ENCODE measurements at places on chromosomes 1 and 21. TPM values are rescaled to one million over a fixed set of nuclear protein-coding genes. Genes with fewer than 3 reads are reported as not detected.

DNA sequence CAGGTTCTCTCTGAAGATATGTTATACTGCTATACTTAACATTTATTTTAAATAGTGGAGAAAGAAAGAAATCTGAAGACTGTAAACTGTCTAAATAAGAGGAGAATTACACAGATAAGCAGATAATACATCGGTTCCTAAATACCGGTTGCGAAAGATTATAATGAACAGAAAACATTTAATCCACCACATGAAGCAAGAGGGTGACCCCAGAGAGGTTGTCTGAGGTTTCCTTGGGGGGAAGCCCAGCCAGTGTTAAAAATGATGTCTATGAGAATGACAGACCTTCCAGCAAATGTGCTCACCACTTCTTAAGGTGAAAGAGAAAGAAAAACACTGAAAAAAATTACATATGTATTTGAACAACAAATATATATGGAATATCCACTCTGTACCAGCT, 356.4 kb upstream of the KAZN start:
- H3K36me3 ChIP-seq = no peaks in the 10 kb centered on the region
- no peak for DNase-seq
- no peak overlapping the region for H3K4me3 ChIP-seq
- no peak overlapping the region for H3K27ac ChIP-seq

GRCh38 chr1:17200246-17200645, 4.7 kb upstream of the PADI1 start:
- H3K27ac ChIP-seq = no peak overlapping the region
- peaks cover 17% of the 10 kb centered on the region for H3K4me1 ChIP-seq
- H3K36me3 ChIP-seq = no peaks in the 10 kb centered on the region
- H3K27me3 ChIP-seq = no peaks in the 10 kb centered on the region
- H3K4me3 ChIP-seq = no peak overlapping the region

GRCh38 chr1:202131956-202132821, 9.5 kb downstream of the GPR37L1 start:
- peak overlapping the region; percentile 29 for H3K27ac ChIP-seq
- H3K36me3 ChIP-seq = no peaks in the 10 kb centered on the region
- no peak for DNase-seq
- no peaks in the 10 kb centered on the region for H3K4me1 ChIP-seq
- H3K4me3 ChIP-seq = no peak overlapping the region

The SPATA45 gene
- total RNA-seq = not detected

- H3K36me3 ChIP-seq = no peaks in the 10 kb centered on the region
- peaks cover 49% of the 10 kb centered on the region for H3K4me1 ChIP-seq
- no peaks in the 10 kb centered on the region for H3K27me3 ChIP-seq
- H3K4me3 ChIP-seq = no peak overlapping the region
- DNase-seq = no peak
Measured at GRCh38 chr1:216705676-216706075, 17.6 kb downstream of the ESRRG start.

GRCh38 chr1:66723985-66724384, 28.3 kb upstream of the DYNLT5 start:
- DNase-seq = no peak
- no peaks in the 10 kb centered on the region for H3K36me3 ChIP-seq
- H3K27ac ChIP-seq = no peak overlapping the region
- no peaks in the 10 kb centered on the region for H3K27me3 ChIP-seq
- H3K4me3 ChIP-seq = no peak overlapping the region

DNA sequence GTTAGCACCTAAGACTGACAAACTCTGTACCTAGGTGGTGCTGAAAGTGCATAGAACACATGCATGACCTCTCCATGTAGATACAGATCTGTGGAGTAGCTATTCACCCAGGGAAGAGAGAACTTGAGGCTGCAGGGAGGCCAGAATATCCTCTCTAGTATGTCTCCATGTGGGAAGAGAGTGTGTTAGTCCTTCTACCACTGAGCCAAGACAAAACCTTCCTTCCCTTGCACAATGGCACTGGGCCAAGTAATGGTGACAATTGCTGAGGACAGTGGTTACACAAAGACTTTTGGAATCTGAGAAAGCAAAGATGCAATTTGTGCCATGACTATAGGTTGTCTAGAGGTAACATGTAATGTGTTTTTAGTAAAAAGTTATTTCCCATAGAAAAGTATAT, 52.3 kb downstream of the C1orf198 start:
- H3K4me3 ChIP-seq = no peak overlapping the region
- no peaks in the 10 kb centered on the region for H3K4me1 ChIP-seq
- no peaks in the 10 kb centered on the region for H3K36me3 ChIP-seq
- H3K27ac ChIP-seq = no peak overlapping the region
- H3K27me3 ChIP-seq = no peaks in the 10 kb centered on the region

The TFF3 gene
- not detected for total RNA-seq

DNA sequence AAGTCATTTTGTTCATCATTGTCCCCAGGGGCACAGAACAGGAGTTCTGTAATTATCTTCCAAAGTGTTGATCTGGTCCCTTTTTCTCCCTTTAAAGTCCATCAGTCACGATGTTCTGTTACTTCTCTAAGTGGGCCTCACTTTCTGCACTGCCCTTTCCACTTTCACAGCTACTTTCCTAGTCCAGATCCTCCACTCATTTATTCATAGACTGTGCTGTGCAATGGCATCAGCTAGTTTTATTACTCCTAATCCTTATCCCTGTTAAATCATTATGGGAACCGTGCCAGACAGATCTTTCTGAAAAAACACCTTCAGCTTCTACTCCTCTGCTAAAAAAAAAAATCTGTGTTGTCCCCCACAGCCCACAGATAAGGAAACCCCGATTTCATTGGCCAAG, 64.0 kb upstream of the BCL10 start:
- H3K27me3 ChIP-seq = no peaks in the 10 kb centered on the region
- no peaks in the 10 kb centered on the region for H3K36me3 ChIP-seq
- H3K4me3 ChIP-seq = no peak overlapping the region
- H3K4me1 ChIP-seq = no peaks in the 10 kb centered on the region

GRCh38 chr1:66286307-66286706, 247.6 kb upstream of the SGIP1 start:
- H3K4me1 ChIP-seq = no peaks in the 10 kb centered on the region
- no peaks in the 10 kb centered on the region for H3K36me3 ChIP-seq
- no peaks in the 10 kb centered on the region for H3K27me3 ChIP-seq
- no peak overlapping the region for H3K27ac ChIP-seq
- H3K4me3 ChIP-seq = no peak overlapping the region

- H3K27me3 ChIP-seq = peaks cover 65% of the 10 kb centered on the region
- DNase-seq = no peak
- H3K4me1 ChIP-seq = peaks cover 16% of the 10 kb centered on the region
- H3K4me3 ChIP-seq = no peak overlapping the region
- H3K27ac ChIP-seq = no peak overlapping the region
- no peaks in the 10 kb centered on the region for H3K36me3 ChIP-seq
Measured at GRCh38 chr1:20223551-20224419, 37.5 kb upstream of the PLA2G2C start.

GRCh38 chr1:31926853-31927660, 11.1 kb downstream of the PTP4A2 start:
- H3K27ac ChIP-seq = peak overlapping the region; percentile 16
- DNase-seq = peak; percentile 34
- peak overlapping the region; percentile 2 for H3K4me3 ChIP-seq
- no peaks in the 10 kb centered on the region for H3K36me3 ChIP-seq

GRCh38 chr1:9718006-9718680, 66.6 kb downstream of the PIK3CD start:
- no peak overlapping the region for H3K4me3 ChIP-seq
- no peak overlapping the region for H3K27ac ChIP-seq
- no peaks in the 10 kb centered on the region for H3K4me1 ChIP-seq
- no peak for DNase-seq
- H3K27me3 ChIP-seq = no peaks in the 10 kb centered on the region

The KAZN gene
- total RNA-seq = 9.1 TPM

- peaks cover 9% of the 10 kb centered on the region for H3K27me3 ChIP-seq
- no peaks in the 10 kb centered on the region for H3K36me3 ChIP-seq
- DNase-seq = no peak
- H3K4me3 ChIP-seq = no peak overlapping the region
- no peaks in the 10 kb centered on the region for H3K4me1 ChIP-seq
- no peak overlapping the region for H3K27ac ChIP-seq
Measured at GRCh38 chr1:16020325-16020724, 1.5 kb upstream of the CLCNKA start.

DNA sequence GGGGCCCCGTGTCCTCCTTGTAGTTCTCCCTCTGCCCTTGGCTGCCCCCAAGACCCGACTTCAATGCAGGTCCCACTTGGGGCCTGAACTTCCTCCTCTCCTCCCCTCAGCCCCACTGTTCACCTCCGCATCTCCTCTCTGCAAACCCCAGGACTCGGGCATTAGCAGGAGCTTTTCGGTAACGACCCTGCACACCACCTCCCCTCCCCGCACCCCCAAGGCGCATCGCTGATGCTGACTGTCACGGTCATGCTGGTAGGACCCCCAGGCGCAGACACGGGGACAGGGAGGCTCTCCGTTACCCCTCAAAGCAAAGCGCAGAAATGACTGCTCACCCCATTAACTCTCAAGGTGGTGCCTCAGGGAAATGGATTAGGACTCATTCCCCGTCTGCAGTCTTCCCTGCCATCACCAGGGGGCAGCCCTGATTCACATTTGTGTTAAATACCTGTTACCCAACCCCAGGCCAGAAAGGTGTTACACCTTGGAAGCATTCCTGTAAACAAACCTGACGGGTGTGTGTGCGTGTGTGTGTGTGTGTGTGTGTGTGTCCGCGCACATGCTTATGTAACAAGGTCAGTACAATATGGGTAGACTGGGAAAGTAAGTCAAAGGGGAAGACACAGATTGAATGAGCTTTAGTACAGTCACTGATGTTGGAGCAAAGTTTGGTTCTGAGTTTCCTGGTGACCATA, 6.4 kb upstream of the GUCA2B start:
- no peak overlapping the region for H3K4me3 ChIP-seq
- no peaks in the 10 kb centered on the region for H3K36me3 ChIP-seq
- no peaks in the 10 kb centered on the region for H3K27me3 ChIP-seq
- H3K27ac ChIP-seq = no peak overlapping the region
- H3K4me1 ChIP-seq = no peaks in the 10 kb centered on the region

The SPRR1B gene
- not detected for total RNA-seq

DNA sequence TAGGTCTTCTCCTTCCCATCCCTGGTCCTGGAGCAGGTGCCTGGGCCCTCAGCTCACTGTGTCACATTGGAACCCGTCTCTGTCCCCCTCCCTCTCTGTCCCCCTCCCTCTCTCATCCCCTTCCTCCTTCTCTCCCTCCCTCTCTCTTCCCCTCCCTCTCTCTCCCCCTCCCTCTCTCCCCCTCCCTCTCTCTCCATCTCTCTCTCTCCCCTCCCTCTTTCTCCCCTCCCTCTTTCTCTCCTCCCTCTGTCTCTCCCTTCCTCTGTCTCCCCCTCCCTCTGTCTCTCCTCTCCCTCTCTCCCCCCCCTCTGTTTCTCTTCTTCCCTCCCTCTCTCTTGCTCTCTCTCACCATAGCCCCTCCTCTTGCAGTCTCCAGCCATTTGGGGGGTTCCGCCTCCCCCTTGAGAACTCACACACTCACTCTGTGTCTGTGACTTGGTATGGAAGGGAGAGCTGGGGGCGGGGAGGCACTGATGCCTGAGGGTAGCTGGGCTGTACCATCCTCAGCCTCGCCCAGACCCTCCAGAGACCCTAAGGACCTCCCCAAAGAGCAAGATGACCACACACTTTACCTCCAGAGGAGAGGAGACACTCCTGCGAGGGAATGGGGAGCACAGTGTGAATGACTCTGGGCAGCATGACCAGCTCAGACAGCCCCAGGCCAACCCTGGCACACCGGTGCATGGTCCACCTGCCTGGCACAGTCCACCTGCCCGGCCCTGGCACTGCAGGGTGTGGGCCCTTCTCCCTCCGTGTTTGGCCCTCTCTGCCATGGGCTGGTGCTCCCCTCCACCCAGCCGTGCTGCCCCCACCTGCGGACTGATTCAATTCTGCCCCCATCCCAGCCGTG, 102.8 kb upstream of the ARHGEF16 start:
- DNase-seq = peak; percentile 44
- H3K4me3 ChIP-seq = peak overlapping the region; percentile 23
- peak overlapping the region; percentile 93 for H3K27ac ChIP-seq

GRCh38 chr21:17231124-17231523, 281.7 kb upstream of the CXADR start:
- no peak overlapping the region for H3K4me3 ChIP-seq
- H3K4me1 ChIP-seq = no peaks in the 10 kb centered on the region
- no peak for DNase-seq

- DNase-seq = no peak
- H3K4me3 ChIP-seq = no peak overlapping the region
- no peaks in the 10 kb centered on the region for H3K36me3 ChIP-seq
Measured at GRCh38 chr1:53359934-53360276, 32.0 kb upstream of the LRP8 start.

DNA sequence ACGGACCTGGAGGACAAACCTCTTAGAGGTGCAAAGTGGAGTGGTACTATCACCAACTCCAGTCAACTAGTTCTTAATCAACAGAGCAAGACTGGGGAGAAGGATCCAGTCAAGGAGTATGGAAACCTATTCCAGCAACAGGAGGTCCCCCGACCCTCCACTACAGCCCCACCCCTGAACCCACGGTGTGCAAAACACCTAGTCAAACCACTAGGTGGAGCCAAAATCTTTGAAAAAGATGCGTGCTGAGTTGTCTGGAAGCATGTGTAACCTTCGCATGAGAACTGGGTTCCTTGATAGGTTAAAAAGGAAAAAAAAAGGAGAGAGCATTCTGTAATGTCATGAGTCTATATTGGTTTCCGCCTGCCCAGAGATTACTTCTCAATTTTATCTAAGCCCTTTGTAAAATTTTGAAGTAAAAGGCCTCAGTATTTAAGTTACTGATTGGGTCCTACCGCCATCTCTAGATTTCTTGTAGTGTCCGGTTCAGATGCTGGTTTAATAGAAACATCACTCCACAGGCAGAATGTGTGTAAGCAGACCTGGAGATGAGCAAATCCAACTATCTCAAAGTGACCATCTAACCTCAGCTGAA, 81.9 kb upstream of the HAO2 start:
- no peak overlapping the region for H3K27ac ChIP-seq
- DNase-seq = peak; percentile 75
- peaks cover 6% of the 10 kb centered on the region for H3K4me1 ChIP-seq
- H3K36me3 ChIP-seq = no peaks in the 10 kb centered on the region
- H3K4me3 ChIP-seq = no peak overlapping the region
- no peaks in the 10 kb centered on the region for H3K27me3 ChIP-seq

The SPATA1 gene
- 3.3 TPM for total RNA-seq

DNA sequence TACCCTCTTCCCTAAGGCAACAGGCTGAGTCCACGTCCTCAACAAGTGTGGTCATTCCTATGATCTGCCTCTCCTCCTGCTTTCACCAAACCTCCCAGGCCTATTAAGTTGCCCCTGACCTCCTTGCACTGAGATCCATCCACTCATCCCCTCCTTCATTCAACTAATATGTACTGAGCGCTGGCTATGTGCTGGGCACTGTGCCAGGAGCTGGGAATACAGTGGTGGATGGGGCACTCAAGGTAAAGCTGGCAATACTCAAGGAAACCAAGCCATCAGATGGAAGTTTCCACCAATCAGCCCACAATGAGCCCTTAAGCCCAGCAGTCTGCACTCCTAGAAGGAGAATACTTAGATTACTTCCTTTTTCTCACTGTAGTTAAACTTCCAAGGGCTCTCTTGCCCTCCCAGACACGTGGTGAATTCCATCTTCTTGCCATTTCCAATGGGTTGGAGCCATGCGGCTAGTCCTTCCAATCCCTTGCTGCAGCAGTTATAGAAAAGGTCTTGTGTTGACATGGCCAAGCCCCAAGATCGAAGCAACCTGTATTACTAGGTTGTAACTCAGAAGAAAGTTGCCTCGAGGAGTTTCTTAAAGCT, 279.9 kb upstream of the RUNX1 start:
- H3K4me1 ChIP-seq = no peaks in the 10 kb centered on the region
- no peaks in the 10 kb centered on the region for H3K27me3 ChIP-seq
- DNase-seq = no peak
- H3K27ac ChIP-seq = no peak overlapping the region

The GSTM5 gene
- not detected for total RNA-seq
